ENCODE measurements at places on chromosomes 13 and 19. TPM values are rescaled to one million over a fixed set of nuclear protein-coding genes. Genes with fewer than 3 reads are reported as not detected.

Gene ADAT3
- total RNA-seq: 9.1 TPM

Gene ANGPTL4
- total RNA-seq: 1.5 TPM

Gene RCBTB2
- total RNA-seq: 9.4 TPM

Gene IZUMO2
- total RNA-seq: not detected

Gene TMEM59L
- not detected for total RNA-seq

GRCh38 chr13:94228763-94229162 lies 250.7 kb downstream of the DCT start:
- DNase-seq: no peak

DNA sequence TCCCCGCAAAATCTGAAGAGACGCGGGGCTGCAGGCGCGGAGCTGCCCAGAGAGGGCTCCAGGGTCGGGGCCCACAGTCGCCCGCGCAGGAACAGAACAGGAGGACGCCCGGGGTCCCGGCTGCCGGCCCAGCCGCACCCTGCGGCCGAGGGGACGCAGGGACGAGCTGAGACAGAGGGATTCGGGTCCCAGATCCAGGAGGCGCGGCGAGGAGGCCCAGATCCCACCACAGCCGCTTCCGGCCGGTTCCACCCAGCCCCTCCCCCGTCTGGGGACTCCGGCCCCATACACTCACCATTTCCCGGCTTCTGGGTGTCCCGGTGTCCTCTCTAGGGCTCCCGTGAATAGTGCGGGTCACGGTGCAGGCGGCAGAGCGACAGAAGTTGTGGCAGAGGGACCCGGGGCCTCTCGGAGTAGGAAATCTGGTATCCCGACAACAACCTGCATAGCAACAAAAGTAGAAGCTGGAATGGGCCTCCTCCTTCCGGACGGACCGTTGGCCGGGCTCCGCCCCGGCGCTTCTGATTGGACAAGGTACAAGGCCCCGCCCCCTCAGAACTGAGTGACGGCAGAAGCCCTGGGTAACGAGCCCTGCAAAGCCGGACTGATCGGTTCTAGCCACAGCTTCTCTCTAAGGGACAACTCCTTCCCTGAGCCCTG lies at the start of gene ZNF20:
ZNF20 (minus strand) TSS at position 466 of the 660 bp plus-strand sequence; CDS start at position 298, 168 bp downstream.
- DNase-seq: peak; percentile 95

DNA sequence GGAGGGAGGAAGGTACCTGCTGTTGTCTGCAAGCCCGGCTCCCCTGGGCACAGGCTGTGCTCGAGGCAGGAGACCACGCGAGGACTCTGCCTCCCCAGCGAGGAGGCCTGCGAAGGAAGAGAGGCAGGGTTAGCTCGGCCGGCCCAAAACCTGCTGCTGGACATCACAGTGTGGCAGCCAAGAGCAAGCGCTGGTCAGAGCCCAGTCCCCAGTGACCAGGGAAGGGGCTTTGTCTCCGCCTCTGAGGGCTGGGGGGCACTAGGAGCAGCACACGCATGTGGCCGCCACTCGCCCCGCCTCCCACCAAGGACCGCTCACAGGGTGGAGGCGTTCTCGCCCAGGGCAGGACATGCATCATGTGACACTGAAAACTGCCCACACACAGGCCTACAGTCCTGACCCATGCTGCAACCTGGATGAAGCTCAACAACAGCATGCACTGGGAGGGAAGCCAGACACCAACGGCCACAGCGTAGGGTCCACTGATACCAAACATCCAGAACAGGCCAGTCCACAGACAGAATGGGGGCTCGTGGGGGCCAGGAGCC lies 8.5 kb downstream of the MIER2 start:
- DNase-seq: no peak

DNA sequence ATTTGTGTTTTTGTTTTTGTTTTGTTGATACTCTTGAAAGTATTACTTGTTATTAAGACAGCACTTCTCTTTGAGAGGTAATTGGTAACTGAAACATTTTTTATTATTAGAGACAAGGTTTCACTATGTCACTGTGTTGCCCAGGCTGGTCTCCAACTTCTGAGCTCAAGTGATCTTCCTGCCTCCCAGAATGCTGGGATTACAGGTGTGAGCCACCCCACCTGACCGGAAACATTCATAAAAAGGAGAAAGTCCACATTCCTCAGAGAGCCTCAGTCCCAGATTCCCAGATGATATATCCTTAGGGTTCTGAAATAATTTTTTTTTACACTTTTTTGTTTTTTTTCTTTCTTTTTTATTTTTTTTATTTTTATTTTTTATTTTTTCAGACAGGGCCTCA lies 2.7 kb downstream of the CARM1 start:
- no peak for DNase-seq

DNA sequence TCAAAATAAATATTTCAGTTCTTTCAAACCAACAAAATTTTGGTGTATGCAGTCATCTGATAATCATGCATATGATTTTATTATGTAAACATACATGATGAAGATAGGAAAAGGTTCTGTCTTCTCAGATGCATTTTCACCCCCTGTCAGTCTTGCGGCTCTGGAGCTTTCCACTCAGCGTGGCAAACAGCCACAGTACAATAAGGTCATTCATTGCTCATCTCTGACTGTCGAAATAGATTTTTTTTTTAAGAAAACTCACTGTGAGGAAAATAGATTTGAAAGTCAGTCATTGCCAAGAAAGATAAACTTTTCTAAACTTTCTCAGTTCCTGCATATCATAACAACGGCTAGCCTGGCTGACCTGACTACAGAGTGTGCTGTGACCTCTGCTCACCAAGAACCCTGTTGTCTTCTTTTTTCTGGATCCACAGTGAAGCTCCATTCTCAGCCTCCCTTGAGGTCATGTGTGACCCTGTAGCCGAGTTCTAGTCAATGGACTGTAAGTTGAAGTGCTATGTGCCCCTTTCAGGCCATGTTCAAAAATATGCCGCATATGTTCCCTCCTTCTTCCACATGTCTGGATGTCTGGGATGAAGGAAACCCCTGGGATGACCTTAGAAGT lies 519.6 kb downstream of the KLF5 start:
- DNase-seq: no peak

DNA sequence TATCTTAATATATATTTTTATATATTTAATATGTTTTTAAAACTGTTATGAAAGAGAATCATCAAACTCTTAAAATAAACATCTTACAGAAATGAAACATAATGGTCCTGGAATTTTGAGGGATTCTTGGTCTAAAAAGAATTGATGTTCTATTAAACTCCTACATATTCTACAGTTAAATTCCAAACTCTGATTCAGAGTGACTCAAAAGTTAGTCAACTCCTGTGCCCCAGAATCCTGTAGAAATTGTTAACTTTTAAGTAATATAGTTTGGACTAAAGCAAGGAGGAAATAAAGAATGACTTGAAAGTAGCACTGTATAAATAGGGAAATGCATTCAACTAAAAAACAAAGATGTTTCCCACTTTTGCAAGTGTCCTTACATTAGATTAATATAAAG lies 47.7 kb downstream of the FNDC3A start:
- no peak for DNase-seq

GRCh38 chr13:32028711-32029110 lies 2.9 kb upstream of the FRY start:
- no peak for DNase-seq

- no peak for DNase-seq
Measured at GRCh38 chr19:823565-824121, 1.9 kb upstream of the PLPPR3 start.

DNA sequence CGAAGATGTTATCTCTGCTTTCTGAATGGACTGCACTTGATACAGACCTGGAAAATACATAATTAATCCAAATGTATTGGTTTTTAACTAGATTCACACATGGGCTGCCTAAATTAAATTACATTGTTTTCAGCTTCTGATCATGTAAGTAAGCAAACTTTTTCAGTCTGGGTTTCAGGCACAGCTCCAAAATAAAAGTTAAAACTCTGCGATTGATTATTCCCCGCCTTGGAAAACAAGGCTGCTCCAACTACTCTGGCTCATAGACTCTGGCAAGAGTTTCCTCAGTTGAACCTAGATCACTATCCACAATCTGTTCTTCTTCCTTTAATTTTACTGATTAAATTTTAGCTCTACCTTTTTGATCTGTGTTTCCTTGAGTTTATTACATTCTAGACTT lies 526.0 kb upstream of the SPRY2 start:
- no peak for DNase-seq

DNA sequence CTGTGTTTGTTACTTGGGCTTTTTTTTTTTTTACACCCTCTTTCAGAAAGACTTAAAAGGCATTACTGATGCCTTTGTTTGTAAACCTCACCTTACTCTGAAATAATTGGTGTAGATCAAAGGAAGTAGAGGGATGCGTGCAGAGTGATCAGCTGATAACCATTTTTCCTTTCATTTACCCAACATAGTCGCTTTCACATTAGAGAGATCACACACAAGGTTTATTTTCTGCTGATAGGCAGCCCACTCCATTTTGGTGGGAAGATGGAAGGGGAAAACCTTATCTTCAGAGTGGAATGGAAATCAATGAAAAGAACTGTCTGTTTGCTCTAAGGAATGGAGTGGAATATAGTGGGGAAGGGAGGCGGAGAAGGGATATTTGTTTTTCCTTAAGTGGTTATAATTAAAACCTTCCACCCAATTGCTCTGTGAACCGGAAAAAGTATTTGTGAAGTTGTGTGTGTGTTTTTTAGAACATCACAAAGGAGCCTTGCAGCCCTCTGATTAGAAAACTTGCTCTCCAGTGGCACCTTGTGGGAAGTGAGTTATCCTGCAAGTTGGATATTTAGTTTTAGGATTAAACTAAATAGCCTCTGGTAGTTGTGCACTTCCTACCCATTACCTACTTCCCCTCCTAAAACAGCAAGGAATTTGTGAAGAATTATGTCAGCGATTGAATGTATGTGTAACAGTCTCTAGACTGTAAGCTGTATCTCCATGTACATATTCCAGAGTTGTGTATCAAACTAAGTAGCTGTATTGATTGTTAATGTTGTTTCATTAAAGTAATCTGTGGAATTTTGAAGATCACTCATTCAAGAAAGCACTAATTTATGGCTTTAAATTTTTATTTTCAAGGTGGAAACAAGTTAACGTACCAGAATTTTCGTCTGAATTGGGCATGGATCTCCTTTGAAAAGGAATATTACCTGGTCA lies 76.8 kb downstream of the FREM2 start:
- no peak for DNase-seq

GRCh38 chr19:46413262-46414031 lies at the start of gene CCDC8:
CCDC8 (minus strand) TSS chr19:46413564; CDS start chr19:46412810, 754 bp downstream.
- peak; percentile 93 for DNase-seq

DNA sequence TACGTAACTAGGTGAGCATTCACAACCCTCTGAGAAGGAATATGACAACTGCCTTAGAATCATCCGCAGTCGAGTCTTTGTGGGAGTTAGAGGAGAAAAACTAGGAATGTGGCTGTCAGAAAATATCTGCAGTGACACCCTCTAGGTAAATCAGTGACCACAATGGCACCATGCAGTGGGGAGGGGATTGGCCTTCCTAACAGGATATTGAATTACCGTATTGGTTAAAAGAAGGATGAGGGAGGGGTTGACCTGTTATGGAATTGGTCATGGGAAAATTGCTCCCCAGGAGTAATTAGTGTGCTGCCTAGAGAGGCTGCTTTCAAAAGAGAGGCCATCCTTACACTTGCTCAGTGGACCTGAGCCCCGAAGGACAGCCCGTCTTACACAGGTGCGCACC lies 205.6 kb upstream of the SOX1 start:
- DNase-seq: no peak

DNA sequence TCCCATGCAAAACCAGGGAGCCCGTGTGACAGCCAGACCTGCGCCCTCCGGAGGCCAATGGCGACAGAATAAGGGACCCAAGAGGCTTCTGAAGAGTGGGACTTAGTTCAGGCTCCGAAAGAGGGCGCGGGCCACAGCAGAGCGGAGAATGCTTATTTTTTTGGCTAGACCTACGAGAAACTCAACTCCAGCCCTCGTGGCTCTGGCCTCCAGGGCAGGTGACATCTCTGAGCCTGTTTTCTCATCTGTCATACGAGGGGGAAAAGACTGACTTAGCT lies 23.0 kb downstream of the DPP9 start:
- DNase-seq: no peak

DNA sequence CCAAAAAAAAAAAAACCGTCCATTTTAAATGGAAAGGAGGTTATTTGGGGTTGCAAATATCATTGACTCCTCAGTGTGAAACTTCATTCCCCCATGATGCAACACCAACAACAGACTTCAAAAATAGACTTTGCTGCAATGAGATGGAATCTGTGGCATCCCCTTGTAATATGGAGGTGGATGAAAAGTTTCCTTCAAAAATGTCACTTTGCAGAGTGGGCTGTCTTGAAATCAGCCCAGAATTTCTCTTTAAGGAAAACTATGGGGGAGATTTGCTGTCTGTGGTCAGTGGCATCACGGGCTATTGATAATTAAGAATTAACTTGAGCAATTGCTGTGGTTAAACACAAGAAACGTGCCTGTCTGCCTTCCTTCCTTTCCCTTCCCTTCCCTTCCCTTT lies 1.5 kb downstream of the GPR18 start:
- no peak for DNase-seq

- DNase-seq: no peak
Measured at GRCh38 chr13:30125422-30126073, 181.8 kb downstream of the KATNAL1 start.

- DNase-seq: no peak
Measured at GRCh38 chr19:49727217-49728030, 35.7 kb downstream of the TSKS start.

- DNase-seq: no peak
Measured at GRCh38 chr19:950352-951066, 24.7 kb downstream of the ARID3A start.

DNA sequence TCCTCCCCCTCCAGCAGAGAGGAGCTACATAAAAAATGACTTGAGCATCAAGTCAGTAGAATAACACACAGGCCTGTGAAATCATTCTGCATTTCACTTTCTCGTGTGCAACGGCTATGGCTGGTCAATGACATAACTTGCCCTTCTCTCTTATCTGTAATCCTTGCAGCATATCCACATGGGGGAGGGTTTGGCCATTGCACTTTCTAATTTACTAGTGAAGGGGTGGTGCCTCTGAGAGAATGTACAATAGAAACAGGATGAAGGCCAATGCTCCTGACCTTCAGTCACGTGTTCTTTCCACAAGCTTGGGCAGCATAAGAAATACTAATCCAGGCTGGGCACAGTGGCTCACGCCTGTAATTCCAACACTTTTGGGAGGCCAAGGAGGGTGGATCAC lies 641.0 kb upstream of the ARGLU1 start:
- peak; percentile 40 for DNase-seq

DNA sequence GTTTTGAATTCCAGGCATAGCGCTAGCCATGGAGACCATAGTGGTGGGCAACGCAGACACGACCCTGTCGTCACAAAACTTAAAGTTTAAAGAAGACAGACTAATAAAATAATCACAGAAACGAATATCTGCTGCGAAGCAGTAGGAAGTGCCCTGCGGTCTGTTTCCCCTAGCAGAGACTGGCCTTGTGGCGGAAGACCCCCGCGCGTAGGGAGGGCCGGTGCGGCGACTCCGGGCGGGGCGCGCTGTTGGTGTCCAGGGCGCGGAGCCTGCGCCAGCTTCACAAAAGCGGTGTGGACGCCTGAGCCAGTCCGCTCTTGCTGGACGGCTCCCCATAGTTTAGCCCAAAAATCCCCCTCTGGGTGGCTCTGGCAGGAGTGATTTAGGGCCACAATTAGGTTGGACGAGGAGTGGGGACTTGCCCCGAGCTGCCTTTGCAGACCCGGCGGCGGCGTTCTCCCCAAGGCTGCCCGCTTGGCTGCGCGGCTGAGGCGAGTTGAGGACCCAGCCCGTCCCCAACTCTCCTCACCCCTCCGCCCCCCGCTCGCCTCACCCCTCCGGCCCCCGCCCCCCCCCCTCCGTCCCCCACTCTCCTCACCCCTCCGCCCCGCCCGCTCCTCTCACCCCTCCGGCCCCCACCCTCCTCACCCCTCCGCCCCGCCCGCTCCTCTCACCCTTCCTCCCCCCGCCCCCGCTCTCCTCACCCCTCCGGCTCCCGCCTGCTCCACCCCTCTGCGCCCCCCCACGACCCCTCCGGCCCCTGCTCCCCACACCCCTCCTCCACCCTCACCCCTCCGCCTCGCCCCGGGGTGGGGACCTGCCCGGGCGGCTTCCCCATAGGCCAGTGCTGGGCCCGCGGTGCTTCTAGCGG lies 14.2 kb upstream of the LATS2 start:
- no peak for DNase-seq
